ENCODE measurements at places on chromosomes 16 and 17.

DNA sequence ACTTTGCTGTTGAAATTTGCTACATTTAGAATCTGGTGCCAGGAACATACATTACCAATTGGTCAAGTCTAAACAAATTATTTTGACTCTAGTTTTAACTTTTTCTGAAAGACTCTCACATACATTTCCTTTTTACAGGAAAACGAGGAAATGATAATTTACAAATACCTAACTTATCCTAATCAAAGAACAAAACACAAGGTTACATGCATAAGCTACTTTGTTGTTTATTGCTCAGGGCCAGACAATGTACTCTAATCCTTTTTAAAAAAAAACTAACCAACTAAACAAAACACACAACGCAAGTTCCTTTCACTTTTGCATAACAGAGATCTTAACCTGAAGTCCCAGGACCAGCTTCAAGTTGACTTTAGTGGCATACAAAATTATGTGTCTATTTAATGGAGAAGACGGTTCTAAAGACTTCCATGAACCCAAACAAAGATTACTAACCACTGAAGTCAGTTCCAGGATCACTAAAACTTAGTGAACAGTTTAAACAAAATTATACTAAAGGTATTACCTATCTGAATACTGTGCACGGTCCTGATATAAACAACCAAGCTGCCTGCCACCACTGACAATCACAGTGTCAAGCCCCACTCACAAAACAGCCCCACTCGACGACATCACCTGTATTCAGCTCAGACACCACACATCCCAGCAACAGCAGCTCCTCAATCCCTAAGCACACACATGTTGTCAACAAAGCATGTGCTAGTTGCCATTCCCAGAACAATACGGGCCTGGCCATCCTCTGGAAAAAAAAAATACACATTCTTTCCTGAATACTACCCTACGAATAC is 1.9 kb downstream of the ZNF652 start:
- no peak for DNase-seq

DNA sequence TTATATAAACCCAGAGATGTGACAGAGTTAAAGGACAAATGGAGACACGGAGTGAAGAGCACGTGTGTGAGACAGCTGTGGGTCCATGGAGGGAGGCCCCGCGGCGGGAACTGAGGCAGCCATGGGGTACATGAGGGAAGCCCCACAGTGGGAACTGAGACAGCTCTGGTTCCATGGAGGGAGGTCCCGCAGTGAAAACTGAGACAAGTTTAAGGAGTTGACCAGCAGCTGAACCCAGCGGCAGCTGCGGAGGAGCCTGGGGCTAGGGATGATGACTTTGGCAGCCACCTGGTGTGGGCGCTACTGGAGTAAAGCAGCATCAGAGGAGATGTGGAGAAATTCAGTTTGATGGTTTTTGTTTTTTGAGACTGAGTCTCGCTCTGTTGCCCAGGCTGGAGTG is 185.1 kb downstream of the RPTOR start:
- no peak for DNase-seq

- no peak for DNase-seq
Observed at GRCh38 chr16:27363797-27364196, 38.2 kb upstream of the IL21R start.

- DNase-seq: no peak
Observed at GRCh38 chr16:63135069-63135468, 1098.8 kb upstream of the CDH8 start.

GRCh38 chr16:49635009-49635350 is 220.9 kb downstream of the ZNF423 start:
- DNase-seq: no peak

DNA sequence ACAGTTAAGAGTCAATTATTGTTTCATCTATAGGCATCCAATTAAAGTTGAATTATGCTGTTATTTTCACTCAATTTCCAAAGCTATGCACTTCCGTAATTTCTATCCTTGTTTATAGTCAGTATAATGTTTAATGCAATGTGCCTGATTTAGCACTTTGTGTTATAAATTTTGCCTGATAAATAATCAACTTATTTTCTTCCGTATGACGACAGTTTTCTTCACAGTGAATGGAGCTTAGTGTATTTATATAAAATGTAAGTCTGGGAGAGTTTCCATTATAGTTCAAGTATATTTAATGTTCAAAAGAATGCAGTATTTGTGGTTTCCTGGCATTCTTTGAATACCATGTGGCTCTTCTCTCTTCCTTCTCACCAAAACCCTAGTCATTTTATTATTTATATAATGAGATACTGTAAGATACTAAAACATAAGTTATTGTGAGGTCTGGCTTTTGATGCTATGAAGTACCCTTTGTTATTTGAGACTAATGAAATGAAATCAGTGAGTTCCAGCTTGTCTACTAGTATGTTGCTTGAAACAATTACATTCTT is 240.6 kb downstream of the PRKCA start:
- no peak for DNase-seq
